ENCODE measurements at places on chromosomes 13 and 19.

DNA sequence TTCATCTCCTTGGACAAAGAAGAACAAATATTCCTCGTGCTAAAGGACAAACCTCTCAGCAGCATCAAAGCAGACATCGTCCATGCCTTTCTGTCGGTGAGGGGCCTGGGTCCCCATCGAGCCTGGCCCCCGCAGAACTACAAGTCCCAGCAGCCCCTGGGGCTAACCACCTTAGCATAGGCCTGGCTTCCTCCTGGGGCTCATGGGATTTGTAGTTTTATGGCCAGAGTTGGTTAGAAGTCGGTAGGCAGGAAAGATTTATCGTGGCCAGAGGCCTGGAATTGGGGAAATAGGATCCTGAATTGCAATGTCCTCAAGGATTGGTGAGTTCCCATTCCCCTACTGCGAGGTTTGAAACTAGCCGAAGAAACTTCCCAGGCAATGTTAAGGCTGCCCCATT is 19.6 kb downstream of the TMEM150B start:
- no peak for DNase-seq

DNA sequence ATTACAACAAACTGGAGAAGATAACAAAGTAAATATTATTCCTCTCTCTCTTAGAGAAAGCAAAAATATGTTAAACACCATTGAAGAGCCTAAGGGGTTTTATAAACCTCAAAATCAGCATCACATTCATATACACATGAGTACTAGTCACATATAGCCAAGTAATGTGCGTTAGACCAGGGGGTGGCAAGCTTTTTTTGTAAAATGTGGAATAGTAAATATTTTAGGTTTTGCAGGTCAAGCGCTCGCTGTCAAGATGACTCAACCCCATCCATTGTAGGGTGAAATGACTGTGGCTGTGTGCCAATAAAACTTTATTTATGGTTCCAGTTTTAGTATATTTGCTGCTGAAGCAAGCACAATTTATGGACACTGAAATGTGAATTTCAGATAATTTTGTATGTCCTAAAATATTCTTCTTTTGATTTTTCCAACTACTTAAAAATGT is 21.7 kb downstream of the RFX2 start:
- peak; percentile 31 for DNase-seq

DNA sequence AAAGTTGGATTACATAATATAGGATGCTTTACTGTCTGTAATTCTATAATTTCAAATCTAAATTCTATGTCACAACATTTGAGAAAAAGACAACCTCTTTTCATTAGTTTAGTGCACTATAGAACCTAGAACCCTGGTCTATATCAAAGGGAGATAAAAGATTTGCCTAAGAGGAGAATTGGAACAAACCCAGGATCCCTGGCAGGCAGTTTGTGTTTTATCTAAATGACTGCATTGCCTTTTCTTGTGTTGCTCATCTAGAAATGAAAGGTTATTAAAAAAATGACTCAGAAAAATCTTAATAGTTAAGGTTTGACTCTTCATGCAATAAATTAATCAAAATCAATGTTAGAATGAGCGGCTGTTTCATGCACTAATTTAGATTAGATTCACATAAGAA is 96.7 kb downstream of the PCDH9 start:
- DNase-seq = no peak

DNA sequence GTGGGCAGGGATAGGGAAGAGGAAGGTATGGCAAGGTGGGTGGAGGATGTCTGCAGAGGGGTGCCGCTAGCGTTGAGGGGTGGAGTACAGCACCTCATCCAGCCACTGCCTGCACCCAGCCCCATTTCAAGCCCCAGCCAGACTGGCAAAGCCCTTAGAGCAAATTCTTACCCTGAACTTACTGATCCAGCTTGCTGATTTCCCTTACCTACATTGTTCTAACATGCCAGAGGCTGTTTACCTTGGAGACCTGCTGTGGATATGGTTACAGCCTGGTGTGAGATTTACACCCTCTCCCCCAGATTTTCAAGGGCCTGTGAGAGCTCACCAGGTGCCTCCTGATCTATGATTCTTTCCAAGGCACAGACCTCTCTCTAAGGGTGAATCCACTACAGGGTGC is 86.0 kb downstream of the ZNF726 start:
- no peak for DNase-seq

GRCh38 chr19:28880735-28881401 is 332.1 kb downstream of the UQCRFS1 start:
- DNase-seq = no peak

DNA sequence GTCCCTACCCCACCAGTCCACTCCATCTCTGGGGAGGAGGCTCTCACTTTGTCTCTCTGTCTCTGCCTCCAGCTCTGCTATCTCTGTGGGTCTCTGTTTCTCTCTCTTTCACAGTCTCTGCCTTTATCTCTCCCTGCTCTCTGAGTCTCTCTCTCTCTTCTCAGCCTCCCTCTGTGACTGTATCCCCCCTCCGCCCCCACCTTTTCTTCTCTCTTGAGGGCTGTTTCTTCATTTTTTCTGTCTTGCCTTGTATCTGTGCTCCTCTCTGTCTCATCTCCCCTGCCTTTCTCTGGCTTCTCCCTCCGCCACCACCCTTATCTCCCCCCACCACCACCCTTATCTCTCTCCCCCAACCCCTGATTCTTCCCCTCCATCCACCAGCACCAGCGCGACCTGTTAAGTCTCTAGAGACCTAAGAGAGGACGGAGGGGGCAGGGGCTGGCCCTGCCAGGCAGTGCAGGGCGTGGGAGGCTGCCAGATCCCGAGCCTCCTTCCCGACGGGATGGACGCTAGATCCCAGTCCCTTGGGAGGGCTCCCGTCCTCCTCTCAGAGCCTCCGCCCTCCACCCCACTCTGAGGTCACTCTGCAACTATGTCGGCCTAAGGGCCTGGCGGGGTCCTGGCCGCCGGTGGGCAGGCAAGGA is 1.0 kb downstream of the AXL start:
- DNase-seq = peak; percentile 22

DNA sequence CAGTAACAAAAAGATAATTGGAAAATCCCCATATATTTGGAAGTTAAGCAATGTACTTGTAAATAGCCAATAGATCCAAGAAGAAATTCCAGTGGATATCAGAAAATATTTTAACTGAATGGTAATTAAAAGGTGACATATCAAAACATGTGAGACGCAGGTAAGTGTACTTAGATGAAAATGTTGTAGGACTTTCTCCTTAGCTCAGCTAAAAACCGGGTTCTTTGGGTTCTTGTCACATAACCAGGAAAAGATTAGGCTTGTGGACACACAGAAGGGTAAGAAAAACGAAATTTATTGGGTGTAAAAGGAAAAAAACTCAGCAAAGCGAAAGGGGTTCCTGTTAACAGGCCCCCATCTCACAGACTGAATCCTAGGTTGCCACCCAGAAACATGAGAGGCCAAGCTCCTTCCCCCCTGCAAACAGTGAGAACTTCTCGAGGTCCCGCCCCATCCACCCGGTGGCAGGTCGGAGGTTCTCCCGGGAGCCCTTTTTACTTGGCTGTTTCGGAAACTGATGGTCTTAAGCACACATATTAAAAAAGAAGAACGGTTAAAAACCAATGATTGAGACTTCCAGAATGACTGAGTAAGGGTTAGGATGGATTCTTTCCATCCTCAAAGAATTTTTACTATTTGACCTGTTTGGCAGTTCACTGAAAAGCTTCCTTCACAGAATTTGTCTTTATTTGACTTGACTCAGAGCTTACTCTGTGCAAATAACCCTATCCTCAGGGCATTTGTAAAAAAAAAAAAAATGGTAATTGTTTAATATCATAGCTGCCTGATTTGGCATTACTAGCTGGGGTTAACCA is 3.1 kb upstream of the CCDC70 start:
- DNase-seq = no peak

GRCh38 chr13:48214519-48215121 is 18.4 kb upstream of the ITM2B start:
- DNase-seq = peak; percentile 93

DNA sequence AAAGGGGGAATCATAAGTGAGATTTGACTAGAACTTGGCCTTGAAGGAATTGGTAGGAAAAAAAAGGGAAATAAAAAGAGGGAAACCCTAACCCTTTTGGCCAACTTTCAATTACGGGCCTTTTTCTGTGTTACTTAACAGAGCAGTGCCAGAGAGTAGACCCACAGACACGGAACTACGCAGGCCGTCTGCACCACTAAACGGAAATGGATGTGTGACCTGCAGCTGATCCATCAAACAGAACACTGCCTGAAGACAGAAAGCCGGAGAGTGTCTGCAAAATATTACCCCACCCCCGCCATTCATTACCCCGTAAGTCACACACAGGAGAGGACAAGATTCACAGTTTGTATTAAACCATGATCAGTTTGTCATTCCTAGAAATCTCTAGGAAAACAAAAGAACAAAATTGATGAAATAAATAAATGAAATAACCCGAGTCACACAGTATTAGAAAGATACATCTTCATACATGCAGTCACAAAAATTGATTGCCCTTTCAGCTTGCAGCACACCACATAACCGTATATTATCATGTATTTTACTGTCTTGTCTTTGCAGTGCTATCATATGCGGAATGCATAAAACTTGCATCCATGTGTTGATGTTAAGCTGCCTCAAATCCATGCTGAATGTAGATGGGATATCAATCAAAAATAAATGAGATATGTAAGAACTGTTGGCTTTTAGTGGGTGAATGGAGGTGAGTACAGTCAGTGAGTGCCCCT is 424.7 kb downstream of the IRS2 start:
- DNase-seq = no peak

DNA sequence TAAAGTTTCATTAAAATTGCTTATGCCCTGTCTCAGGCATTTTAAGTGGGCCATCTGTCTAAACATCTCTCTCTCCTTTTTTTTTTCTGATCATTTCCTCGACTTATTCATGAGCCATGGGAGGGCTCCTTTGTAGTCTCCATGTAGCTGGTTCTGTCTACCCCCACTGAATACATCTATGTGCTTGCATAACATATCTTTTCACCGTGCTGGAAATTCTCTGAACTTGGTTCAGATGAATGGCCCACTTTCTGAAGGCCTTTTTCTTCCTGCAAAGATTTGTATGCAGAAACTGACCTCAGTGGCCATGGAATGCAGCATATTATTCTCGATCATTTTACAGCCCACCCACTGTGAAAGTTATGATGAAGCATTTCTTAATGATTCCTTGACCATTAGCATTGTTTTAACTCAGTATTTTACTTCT is 225.3 kb downstream of the GGACT start:
- peak; percentile 7 for DNase-seq

DNA sequence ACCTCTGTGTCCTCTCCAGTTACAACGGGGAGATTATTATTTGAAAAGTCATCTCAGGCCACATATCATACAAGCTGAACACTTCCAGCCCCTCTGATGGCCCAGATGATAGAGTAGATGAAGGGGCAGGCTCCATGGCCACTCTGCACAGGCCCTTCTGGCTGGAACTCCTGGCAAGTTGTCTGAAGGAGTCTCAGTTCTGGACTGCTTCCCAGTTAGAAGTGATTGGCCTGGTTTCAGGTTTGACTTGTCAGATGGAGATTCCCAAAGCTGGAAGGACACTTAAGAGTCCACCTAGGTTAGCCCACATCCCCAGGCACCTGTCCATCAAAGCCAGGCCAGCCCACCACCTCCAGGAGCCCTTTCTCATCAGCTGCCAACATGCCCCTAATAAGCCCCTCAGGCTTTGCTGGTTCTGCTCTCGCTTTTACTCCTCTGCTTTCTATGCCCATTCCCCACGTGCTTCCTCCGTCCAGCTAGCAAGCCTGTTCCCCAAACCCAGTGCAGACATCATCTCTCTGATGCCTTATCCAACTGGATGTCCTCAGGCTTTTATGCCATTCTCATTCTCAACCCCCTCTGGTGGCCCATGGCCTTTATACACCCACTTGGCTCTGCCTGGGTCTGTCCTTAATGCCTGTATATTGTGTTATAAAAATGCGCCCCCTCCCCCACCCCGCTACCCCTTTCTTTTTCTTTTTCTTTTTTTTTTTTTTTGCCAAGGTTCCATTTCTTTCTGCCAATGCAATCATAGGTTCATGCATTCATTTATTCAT is 56.5 kb downstream of the HSPH1 start:
- DNase-seq = no peak

DNA sequence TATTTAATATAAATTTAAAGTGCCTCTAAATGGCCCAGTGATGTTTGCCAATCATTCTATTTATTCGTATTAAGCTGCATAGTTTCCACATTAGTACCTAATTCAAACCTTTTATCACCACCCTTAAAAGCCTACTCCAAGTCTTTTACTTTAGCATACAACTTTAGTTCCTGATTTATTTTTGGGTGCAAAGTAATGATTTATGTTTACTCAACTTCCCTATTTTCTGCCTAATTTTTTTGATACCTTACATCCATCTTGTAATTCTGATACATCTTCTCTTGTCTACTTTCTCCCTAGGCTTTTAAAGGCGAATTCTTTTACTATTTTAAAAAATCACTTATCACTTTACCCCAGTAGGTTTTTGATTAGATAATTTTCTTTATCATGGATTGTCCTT is 2651.1 kb upstream of the PCDH20 start:
- DNase-seq = no peak

DNA sequence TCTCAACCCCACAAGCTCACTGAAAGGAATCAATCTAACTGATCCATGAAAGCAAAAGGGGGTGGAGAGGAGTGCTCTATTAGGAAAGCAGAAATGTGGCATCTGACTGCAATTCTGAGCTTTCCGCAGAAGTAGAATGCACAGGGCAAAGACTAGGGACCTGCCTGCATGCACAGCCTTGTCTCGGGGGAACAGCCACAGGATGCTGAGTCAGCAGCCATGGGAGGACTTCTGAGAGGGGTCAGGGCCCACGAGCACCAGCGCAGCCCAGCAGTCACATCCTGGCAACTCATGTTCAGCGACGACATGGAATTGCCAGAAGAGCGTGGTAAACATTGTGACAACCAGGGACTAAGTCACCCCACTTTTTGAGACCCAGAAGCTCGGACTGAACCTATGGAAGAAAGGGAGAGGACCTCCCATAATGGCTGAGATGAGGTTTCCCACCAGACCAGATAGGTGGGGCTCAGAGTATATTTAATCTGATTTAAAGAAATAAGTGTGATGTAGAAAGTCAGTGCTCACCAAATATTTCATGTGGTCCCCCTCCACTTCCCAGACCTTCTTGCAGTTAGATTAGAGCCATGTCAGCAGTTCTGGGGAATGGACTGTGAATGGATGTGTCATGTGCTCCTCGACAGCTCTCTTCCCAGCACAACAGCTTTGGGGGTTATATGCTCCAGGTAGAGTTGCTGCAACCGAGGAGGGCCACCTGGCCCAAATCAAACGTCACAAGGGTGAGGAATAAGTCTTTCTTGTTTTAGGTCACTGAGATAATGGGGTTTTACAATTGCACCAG is 32.6 kb downstream of the STOML3 start:
- DNase-seq = no peak

GRCh38 chr19:42140125-42140754 is 8.0 kb upstream of the POU2F2 start:
- peak; percentile 65 for DNase-seq

- peak; percentile 40 for DNase-seq
These were observed 650.8 kb upstream of the PCDH9 start for GRCh38 chr13:67880916-67881315.

- DNase-seq = no peak
These were observed 2.3 kb upstream of the U2AF2 start for GRCh38 chr19:55652311-55653128.

DNA sequence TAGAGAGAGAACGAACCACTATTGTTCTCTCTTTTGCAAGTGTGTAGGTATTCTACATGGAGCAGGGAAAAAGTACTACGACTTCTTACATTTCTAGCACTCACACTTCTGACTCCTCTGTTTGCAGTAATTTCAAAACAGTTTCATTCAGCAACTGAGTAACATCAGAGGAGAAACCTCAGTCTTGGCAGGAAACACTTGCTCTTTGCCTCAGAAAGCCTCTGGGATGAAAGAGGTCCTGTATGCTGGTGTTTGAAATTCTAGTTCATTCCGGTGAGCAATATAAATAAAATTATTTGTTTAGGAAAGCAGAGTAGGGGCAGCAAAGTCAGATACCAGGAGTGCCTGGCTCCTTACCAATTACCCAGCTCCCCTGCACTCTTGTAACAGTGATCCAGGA is 595.5 kb downstream of the TBC1D4 start:
- no peak for DNase-seq
